CD4-positive, alpha-beta T cell treated with Interleukin-17A for 1 hour (primary cell): ENCODE measurements at places on chromosomes 7 and 10.

DNA sequence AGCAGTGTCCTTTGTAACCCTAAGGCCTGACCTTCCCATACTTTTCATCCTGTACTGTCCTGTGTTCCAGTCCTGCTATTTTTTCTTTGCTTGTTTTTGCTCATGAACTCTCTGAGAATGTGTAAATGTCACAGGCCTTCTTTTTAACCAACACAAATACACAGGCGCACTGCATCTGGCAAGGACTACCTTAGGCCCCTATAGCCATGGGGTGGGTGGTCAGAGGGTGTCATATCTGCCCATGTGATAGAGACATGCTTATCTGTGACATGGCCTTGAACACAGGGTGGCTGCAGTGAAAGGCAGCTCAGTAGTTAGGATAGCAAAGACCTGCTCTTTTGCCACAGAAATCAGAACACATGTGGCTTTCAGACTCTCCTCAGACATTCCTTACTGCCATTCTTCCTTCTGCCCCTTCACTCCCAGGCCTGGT lies 3.9 kb upstream of the MBL2 start:
- no peak for DNase-seq

GRCh38 chr10:80137031-80137862 lies 4.7 kb downstream of the PLAC9 start:
- DNase-seq = no peak

- no peak for DNase-seq
These were observed 157.2 kb upstream of the GNAI1 start for GRCh38 chr7:79977481-79977880.

DNA sequence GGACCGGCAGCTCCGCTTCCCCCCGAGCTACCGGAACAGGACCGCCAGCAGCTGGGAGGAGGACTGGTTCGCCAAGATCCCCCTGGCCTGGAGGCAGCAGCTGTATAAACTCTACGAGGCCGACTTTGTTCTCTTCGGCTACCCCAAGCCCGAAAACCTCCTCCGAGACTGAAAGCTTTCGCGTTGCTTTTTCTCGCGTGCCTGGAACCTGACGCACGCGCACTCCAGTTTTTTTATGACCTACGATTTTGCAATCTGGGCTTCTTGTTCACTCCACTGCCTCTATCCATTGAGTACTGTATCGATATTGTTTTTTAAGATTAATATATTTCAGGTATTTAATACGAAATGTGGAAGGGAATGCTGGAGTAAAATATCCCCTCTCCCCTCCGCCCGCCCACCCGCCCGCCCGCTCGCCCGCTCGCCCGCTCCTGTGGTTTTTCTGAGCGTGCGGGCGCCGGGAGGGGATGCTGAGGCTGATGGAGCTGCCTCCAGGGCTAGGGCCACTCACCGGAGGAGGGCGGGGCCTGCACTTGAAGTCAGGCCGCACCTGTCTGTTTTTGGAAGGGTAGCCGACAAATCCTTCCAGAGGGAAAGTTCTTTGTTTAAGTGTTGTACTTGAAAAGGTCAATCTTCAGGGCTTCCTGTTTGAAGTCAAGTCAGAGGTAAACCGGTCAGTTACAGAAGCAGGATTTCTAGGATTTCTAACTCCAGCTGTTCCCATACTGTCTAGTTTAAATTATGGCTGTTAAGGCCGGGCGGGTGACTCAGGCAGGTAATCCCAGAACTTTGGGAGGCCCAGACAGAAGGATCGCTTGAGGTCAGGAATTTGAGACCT lies 30.5 kb downstream of the CHST12 start:
- no peak for DNase-seq

- DNase-seq = peak; percentile 40
These were observed 117.9 kb downstream of the NPY start for GRCh38 chr7:24401628-24402593.

GRCh38 chr10:35083242-35083641 lies 6.9 kb downstream of the CUL2 start:
- no peak for DNase-seq

GRCh38 chr10:45491061-45491460 lies 117.0 kb downstream of the ALOX5 start:
- no peak for DNase-seq

DNA sequence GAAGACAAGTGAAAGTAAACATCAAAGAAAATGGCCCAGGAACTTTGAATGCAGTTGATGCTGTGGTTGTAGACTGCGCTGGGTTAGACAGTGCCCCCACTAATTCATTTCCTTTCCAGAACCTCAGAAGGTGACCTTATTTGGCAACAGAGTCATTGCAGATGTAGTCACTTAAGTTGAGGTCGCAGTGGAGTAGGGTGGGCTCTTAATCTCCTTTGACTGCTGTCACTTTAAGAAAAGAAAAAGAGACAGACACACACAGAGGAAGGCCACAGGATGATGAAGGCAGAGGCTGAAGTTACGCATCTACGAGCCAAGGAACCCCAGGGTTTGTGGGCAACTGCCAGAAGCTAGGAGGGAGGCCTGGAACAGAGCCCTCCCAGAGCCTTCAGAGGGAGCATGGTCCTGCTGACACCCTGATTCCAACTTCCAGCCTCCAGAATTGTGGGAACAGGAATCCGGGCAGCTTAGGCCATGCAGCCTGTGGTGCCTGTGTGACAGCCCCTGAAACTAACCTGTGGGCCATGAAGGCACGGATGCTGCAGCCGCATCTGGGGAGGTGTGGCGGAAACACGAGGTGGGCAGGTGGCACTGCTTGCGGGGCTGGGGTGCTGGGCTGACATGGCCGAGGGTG lies 107.6 kb downstream of the PRKAG2 start:
- peak; percentile 69 for DNase-seq

- DNase-seq = no peak
These were observed 5.5 kb upstream of the NAMPT start for GRCh38 chr7:106290319-106290718.

DNA sequence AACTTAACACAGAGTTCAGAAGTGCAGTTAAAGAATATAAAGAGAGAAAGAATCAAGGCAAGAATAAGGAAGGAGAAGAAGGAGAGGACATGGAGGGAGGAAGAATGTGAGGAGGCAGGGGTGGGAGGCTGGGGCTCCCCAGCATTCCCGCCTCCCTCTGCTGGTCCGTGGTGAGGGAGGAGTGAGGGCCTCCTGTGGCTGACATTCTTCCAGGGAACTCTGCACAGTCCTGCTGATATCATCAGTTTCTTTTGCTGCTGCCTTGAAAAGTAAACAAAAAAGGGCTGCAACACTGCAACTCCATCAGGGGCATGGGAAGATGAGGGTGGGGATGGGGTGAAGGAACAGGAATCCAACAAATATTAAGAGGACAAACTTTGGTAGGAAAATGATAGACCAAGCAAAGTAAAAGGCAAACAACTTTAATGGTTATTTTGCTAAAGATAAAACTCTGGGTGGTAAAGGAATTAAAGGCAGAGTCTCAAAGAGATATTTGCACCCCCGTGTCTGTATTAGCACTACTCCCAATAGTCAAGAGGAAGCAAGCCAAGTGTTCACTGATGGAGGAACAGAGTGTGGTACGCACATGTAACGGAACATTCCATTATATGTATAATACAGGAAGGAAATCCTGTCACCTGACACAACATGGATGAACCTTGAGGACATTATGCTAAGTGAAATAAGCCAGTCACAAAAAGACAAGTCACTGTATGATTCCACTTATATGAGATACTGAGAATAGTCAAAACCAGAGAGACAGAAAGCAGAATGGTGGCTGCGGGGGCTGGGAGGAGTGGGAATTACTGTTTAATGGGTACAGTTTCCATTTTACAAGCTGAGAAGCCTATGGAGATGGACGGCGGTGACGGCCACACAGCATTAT lies 8.0 kb upstream of the SPOCK2 start:
- no peak for DNase-seq

- DNase-seq = peak; percentile 77
These were observed 9.0 kb upstream of the ARPC1B start for GRCh38 chr7:99365318-99366141.
